Keratinocyte (primary cell): ENCODE measurements at places on chromosomes 16 and 17.

GRCh38 chr16:75086688-75087374, 29.7 kb downstream of the LDHD start:
- no peak for DNase-seq

- DNase-seq = no peak
These were observed 45.1 kb downstream of the SOCS3 start for GRCh38 chr17:78314683-78315354.

DNA sequence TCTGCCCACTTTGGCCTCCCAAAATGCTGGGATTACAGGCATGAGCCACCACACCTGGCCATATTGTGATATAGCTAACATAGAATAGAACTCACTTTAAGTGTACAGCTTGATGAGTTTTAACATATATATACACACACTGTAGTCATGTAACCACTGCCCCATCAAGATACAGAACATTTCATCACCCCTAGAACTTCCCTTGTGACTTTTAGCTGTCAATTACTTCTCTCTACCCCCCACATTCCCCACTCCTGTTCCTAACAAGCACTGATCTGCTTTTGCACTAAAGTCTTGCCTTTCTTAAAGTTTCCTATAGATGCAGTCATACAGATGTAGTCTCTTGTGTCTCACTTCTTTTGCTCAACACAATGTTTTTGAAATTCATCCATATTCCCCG, 93.1 kb downstream of the PITPNC1 start:
- DNase-seq = no peak

- no peak for DNase-seq
These were observed 6.3 kb upstream of the MMP28 start for GRCh38 chr17:35801583-35802224.

DNA sequence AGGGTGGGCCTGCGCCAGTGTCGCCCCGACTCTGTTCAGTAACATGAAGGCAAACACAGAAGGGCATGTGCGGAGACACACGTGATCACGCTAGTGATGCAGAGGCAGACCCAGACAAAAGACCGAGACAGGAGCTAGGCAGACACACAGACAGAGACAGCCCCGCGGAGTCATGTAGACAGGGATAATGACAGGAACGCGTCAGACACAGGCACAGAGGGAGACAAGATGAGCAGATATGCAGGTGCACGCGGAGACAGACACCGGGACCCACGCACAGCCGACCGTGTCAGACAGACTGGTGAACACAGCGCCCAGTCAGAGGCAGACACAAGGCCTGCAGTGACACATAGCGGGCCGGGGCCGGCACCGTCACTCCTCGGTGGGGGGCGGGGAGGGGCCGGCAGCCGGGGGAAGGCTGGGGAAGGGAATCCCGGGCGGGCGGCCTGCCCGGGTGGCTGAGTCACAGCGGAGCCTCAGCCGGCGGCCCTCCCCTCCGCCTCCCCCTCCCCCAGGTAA, 7.4 kb downstream of the KDM6B start:
- DNase-seq = no peak
